Endodermal cell (in vitro differentiated cells): ENCODE measurements at places on chromosomes 7 and 10.

- no peak overlapping the region for H3K4me3 ChIP-seq
- H3K27me3 ChIP-seq = no peaks in the 10 kb centered on the region
- no peaks in the 10 kb centered on the region for H3K4me1 ChIP-seq
Measured at GRCh38 chr7:50610521-50611277, 45.5 kb upstream of the DDC start.

- H3K4me3 ChIP-seq = no peak overlapping the region
- H3K27me3 ChIP-seq = no peaks in the 10 kb centered on the region
- DNase-seq = no peak
- H3K4me1 ChIP-seq = no peaks in the 10 kb centered on the region
- no peaks in the 10 kb centered on the region for H3K36me3 ChIP-seq
- no peak overlapping the region for H3K27ac ChIP-seq
Measured at GRCh38 chr10:76766682-76767081, 870.9 kb downstream of the KCNMA1 start.

DNA sequence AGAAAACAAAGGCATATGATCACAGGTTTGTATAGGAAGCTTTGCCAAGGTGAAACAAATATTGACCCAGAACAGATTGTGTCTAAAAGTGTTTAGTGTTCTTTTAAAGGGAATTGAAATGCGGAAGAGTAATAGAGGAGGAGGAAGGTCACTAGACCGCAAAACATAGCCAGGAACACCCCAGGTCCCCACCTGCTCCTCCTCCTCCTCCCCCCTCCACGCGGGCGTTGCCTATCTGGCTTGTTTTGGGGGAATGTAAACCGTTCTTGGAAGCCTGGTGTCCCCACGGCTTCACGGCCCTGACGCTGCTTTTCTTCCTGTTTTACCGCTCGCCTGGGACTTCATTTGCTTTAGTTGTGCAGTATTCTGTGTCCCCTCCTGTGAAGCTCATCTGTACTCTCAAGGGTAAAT lies 81.0 kb upstream of the PFKP start:
- H3K36me3 ChIP-seq = no peaks in the 10 kb centered on the region
- no peak overlapping the region for H3K27ac ChIP-seq
- H3K4me1 ChIP-seq = no peaks in the 10 kb centered on the region
- H3K4me3 ChIP-seq = no peak overlapping the region
- DNase-seq = no peak
- H3K27me3 ChIP-seq = no peaks in the 10 kb centered on the region

DNA sequence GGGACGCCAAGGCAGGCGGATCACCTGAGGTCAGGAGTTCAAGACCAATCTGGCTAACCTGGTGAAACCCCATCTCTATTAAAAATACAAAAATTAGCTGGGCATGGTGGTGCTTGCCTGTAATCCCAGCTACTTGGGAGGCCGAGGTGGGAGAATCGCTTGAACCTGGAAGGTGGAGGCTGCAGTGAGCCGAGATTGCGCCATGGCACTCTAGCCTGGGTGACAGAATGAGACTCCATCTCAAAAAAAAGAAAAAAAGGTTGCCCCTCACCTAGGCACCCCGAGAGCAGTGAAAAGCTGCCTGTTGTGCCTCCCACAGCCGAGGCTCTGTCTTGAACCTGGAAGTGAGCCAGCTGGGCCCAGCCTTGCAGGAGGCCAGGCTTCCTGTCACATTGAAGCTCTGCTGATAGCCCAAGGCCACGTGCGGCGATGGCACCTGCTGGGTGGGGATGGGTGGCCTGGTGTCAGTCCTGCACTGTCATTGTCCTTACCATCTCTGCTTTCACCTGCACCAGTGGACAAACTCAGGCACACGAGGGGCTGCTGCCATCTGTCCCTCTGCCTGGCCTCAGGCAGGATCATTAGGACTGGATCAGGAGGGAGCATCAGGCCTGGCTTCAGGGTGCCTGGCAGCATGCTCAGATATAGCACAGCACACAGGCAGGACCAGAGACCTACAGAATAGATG lies 37.8 kb downstream of the DNAJB12 start:
- H3K4me1 ChIP-seq = peaks cover 14% of the 10 kb centered on the region

- H3K27ac ChIP-seq = no peak overlapping the region
- no peaks in the 10 kb centered on the region for H3K27me3 ChIP-seq
- H3K4me3 ChIP-seq = peak overlapping the region; percentile 18
- no peak for DNase-seq
Measured at GRCh38 chr7:83738291-83738835, 89.4 kb upstream of the SEMA3E start.

DNA sequence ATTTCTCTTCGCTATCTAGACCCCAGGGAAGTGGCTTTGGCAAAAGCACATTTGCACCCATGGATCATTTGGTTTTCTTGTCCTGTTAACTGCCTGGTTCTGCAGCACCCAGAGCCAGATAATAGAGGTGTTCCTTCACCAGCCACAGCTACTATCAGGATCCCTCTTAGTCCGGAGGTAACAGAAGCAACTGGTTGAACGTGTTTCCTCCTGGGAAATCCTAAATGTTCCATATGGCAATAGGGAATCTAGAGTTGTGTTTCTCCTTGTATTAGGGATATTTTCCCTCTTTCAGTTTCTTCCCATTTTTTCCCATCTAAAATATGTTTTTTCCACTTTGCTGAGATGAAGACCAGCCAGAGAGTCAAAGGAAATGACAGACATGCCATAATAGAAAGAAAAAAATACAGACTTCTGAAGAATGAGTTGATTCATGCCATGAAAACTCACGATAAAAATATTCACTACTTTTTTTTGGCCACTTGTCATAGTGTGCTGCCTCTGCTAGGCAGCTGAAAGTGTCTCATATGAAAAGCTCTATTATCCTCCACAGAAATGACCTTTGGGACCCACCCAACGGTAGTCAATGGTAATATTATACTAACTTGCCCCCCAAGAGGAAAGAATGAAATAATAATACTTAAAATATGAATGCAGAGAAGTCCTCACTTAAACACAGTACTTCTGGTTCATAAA lies 472.8 kb downstream of the KCNMA1 start:
- no peaks in the 10 kb centered on the region for H3K36me3 ChIP-seq
- no peak for DNase-seq
- H3K27me3 ChIP-seq = no peaks in the 10 kb centered on the region
- no peak overlapping the region for H3K27ac ChIP-seq
- no peak overlapping the region for H3K4me3 ChIP-seq
- no peaks in the 10 kb centered on the region for H3K4me1 ChIP-seq

GRCh38 chr7:130473289-130473688 lies 18.6 kb upstream of the MEST start:
- H3K36me3 ChIP-seq = no peaks in the 10 kb centered on the region
- DNase-seq = no peak
- no peaks in the 10 kb centered on the region for H3K27me3 ChIP-seq
- H3K4me1 ChIP-seq = no peaks in the 10 kb centered on the region
- H3K27ac ChIP-seq = no peak overlapping the region
- no peak overlapping the region for H3K4me3 ChIP-seq

DNA sequence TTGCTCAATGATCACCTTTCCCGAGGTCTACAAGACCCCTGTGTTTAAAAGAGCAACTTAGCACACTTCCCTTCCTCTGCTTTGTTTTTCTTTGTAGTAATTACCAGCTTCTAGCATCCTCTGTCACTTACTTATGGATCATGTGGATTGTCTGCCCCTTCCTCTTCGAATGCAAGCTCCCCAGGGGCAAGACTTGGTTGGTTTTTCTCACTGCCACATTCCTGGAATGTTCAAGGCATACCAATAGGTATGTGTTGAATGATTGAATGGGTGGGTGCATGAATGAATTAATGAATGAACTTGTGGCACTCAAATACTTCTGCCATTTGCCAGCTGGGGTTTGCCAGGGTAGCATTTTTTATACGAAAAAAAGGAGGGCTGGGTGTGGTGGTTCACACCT lies 294.0 kb downstream of the PRPF18 start:
- no peak overlapping the region for H3K4me3 ChIP-seq
- H3K27me3 ChIP-seq = no peaks in the 10 kb centered on the region
- no peak for DNase-seq
- H3K27ac ChIP-seq = no peak overlapping the region

DNA sequence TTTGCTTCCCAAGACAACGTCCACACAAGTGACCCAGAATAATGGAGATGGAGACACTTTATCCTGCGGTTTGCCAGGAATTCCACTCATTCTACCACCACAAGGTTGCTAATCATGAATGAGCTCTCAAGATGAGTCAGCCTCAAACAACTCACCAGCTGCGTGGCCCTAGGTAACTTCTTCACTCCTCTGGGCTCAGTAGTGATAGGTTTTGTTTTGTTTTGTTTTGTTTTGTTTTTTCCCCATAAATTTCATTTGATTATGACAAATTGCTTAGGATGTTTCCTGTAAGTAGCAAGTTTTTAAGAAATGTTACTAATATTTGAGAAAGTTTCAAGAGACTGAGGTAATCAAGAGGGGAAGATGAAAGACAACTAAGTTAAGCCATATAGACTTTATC lies 286.8 kb downstream of the PARD3 start:
- peaks cover 16% of the 10 kb centered on the region for H3K4me1 ChIP-seq
- H3K27me3 ChIP-seq = no peaks in the 10 kb centered on the region
- peak overlapping the region; percentile 49 for H3K27ac ChIP-seq
- peak overlapping the region; percentile 72 for H3K4me3 ChIP-seq
- peak; percentile 84 for DNase-seq
- H3K36me3 ChIP-seq = no peaks in the 10 kb centered on the region

GRCh38 chr10:119483001-119483400 lies 59.5 kb downstream of the RGS10 start:
- DNase-seq = no peak
- H3K36me3 ChIP-seq = no peaks in the 10 kb centered on the region
- H3K27ac ChIP-seq = no peak overlapping the region
- no peaks in the 10 kb centered on the region for H3K4me1 ChIP-seq

DNA sequence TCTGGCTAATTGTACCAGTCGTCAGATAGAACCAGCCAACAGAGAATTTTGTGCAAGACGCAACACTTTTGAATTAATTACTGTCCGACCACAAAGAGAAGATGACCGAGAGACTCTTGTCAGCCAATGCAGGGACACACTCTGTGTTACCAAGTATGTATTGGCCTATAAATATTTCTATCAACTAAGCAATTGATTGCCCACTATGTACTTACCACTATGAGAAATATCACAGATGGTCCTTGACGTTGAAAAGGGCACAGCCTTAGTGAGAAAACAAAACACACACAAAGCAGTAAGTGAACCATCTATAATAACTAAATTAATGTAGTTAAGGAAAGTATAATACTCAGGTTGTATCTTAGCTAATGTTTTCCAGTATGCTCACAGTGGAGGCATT lies 60.0 kb downstream of the ANLN start:
- no peak for DNase-seq
- H3K27ac ChIP-seq = no peak overlapping the region
- H3K36me3 ChIP-seq = peaks cover 96% of the 10 kb centered on the region
- no peaks in the 10 kb centered on the region for H3K4me1 ChIP-seq
- H3K27me3 ChIP-seq = no peaks in the 10 kb centered on the region
